ENCODE measurements at places on chromosomes 7 and 10. TPM values are rescaled to one million over a fixed set of nuclear protein-coding genes. Genes with fewer than 3 reads are reported as not detected.

GRCh38 chr10:77274046-77274795 lies 363.4 kb downstream of the KCNMA1 start:
- DNase-seq: no peak

DNA sequence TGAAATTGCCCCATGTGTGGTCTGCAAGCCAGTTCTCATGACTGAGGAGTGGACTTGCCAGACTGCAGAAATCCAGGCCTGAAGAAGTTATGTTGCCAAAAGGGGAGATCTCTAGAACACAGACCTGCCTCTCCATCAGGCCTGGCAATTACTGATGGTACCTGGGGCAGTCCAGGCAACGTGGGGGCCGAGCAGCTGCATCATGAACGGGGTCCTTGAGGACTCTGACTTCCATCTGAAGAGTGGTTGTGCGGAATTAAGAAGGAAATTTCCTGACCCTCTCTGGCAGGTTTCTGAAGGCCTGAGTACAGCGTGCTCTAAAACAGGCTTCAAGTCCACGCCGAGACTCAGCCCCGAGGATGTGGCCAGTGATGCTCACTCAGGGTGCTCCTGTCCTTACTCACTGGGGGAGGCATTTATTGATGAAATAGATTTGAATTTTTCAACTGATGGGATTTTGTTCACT lies 30.4 kb downstream of the RAMP3 start:
- DNase-seq: no peak

- no peak for DNase-seq
These were observed 443 bp downstream of the MYOF start for GRCh38 chr10:93481637-93482144.

OR9A2 gene
- not detected for total RNA-seq

TMEM184A gene
- total RNA-seq: not detected

ARHGAP12 gene
- 28.3 TPM for total RNA-seq

DNA sequence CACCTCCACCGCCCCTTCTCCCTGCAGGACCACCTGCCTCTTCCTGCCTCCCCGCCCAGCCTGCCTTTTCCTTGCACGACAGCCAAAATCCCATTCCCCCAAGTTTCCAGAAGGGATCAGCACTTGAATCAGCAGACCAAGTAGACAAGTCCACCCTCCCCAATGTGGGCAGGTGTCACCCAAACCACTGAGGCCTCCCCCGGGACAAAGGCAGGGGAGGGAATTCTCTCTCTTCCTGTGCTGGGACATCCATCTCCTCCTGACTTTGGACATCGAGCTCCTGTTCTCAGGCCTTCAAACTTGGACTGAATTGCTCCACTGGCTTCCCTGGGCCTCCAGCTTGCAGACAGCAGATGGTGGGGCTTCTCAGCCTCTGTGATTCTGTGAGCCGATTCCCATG lies 21.6 kb upstream of the PSMG3 start:
- no peak for DNase-seq

- DNase-seq: no peak
These were observed 53.7 kb downstream of the CCDC6 start for GRCh38 chr10:59852670-59853069.

DNA sequence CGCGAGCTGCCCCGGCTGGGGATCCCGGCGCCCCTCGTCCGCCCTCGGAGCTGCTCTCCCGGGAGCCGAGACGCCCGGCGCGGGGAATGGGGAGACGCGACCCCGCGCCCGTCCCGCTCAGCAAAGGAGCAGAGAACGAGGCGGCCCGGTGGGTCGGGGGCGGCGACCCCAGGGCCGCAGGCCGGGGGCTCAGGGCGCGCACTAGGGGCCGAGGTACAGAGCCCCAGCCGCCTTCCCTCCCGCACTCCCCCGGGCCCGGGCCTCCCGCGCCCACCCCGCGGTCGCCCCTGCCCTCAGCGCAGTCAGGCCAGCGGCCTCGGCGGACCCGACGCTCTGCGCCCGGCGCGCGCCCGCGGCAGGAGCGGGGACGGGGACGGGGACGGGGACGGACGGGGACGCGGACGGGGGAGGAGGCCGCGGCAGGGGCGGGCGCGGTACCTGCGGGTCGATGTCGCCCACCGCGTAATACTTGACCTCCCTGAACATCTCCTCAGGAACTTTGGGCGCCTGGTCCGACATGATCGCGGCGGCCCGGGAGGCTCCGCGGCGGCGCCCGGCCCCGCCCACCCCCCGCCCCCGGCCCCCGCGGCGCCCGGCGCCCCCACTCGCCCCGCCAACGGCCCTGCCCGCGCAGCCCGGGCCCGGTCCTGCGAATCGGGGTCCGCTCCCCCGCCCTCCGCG lies 373 bp downstream of the PAXIP1 start:
- DNase-seq: peak; percentile 36

GRCh38 chr7:5766321-5766761 lies 15.1 kb downstream of the RNF216 start:
- no peak for DNase-seq

GRCh38 chr7:95553939-95554338 lies 42.4 kb downstream of the PDK4 start:
- no peak for DNase-seq

DNA sequence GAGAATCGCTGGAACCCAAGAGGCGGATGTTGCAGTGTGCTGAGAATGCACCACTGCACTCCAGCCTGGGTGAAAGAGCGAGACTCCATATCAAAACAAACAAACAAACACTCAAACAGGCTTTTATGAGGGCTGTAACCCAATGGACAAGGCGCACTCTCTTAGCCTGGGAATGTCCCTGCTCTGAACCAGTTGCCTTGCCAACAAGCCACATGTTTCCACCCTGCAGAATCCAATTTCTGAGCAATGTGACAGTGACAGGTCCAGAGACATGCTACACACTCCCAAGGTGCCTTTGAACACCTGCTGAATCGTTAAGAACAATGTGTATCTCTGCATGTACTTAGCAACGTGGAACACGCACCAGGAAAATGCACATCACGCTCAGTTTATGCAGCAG lies 186.8 kb upstream of the AUTS2 start:
- no peak for DNase-seq

DNA sequence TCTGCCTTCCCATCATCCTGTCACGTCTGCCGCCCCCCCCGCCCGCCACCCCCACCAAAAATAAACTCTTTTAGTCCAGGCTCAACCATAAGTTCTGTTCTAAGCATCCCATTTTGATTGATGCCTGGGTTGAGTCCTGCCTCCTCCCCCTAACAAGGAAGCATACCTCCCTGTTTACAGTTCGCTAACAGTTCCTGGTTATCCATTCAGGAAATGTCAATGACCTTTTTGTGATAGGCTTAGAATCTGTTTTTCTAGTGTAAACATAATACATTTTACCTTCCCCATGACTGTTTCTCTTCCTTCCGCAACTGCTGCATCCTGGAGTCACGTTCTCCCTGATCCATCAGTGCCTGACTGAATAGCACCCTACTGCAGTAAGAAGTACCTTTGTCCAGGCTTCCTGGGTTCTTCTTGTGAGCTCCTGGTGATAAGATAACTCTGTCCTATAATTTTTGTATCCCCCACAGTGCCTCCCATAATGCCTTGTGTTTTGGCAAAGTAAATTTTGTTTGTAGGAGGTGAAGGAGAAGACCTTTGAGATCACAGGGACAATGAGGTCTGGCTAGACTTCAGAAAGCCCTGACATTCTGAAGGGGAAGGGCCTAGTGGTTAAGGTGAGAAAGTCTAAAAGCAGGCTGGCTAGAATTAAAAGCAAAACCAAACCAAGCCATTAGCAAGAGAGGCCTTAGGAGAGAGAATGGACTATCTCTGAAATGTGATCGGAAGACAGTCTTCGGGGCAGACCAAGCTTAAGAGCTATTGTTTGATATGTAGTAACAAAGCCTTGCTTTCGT lies 7.3 kb downstream of the AGFG2 start:
- DNase-seq: peak; percentile 36

GRCh38 chr7:107495516-107495915 lies 25.7 kb downstream of the GPR22 start:
- no peak for DNase-seq

CROT gene
- 12.4 TPM for total RNA-seq

SLC18A3 gene
- total RNA-seq: not detected

DNA sequence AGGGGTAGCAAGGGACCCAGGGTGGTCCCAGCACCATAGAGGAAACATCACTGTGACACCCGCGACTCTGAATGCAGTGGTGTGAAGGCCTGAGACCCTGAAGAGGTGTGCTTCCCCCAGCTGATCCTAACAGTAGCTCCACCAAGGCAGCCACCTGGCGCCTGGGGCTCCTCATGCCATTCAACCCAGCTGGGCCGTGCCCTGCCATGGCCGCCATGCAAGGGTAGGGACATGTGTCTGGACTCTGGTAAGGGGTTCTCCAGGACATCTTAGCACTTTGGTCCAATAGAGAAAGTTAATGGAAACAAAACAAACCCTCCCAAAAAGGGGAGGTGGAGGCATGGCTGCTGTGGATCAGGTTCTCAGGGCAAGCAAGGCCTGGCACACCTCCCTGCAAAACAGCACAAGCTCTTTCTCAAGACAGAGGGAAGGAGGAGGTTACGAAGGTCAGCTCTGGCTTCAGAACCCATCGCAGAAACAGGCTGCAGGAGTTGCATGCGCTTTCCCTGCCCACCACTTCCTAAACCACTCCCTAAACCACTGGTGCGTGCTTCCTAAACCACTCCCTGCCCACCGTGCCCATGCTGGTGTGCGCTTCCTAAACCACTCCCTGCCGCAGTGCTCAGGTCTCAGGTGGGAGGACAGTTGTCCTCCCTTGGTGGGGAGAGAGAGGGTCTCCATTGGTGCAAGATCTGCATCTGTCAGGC lies 108.7 kb downstream of the LARP4B start:
- no peak for DNase-seq

DNA sequence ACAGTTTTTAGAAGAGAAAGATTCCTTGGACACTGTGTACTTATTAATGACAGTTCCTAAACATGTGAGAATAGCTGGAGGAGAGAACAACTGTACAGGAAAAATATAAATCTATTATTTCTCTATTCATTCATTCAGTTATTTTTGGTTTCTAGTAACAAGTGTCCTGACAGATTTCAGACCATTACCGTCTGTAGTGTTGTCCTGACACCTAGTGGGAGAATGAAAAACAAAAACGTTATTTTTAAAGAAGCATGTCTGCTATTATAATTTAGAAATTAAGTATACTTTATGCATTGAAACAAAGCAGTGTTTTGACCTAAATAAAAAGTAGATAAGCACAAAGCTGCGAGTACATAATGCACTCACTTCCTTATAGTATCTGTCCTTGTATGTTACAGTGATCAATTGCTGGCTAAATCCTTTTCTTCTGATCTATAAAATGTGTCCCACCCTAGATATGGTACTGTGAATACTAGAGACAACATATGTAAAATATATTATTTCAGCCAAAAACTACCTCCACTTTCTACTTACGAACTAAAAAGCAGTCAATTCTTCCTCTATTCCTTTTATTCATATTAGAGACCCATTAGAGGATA lies 575.6 kb downstream of the ARL4A start:
- peak; percentile 28 for DNase-seq

GRCh38 chr7:139133335-139134139 lies 24.0 kb upstream of the ZC3HAV1 start:
- peak; percentile 94 for DNase-seq

ACBD7 gene
- total RNA-seq: 0.39 TPM

- peak; percentile 69 for DNase-seq
These were observed 15.4 kb downstream of the SEC24C start for GRCh38 chr10:73759512-73760115.

IFT22 gene
- total RNA-seq: 1.0 TPM

DNA sequence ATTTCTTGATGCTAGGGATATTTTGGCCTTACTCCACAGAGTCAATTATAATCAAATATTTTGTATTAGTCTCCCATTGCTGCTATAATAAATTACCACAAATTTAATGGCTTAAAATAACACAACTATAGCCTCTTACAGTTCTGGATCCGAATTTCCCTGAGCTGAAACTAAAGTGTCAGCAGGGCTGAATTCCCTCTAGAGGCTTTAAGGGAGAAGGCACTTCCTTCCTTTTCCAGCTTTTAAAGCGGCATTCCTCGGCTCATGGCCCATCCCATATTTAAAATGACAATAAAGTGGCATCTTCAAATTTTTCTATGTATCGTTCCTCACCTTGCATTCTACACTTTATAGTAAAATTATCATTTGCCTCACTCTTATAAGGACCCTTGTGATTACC lies 421.4 kb upstream of the ZWINT start:
- DNase-seq: no peak

SYCE1 gene
- 1.7 TPM for total RNA-seq

DNA sequence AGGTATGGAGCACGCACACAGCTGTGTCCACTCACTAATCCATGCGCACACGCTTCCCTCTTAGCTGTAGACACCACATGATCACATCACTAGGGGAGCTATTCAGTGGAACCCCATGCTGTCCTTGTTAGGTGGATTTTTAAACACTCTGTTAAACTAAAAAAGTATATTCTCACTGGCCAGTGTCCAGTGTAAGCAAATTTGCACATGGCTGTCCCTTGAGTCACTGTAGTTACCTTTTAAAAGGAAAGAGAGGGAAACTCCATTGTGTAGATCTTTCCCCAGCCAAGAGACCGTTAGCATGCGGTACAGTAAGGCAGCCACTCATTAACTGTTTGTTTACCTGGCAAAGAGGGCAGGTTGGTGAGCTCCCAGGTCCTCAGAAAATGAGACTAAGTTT lies 81.6 kb upstream of the INSYN2A start:
- DNase-seq: no peak

DPY19L1 gene
- 8.3 TPM for total RNA-seq

NFE2L3 gene
- total RNA-seq: 10.9 TPM

GRCh38 chr10:31520986-31521831 lies 202.2 kb downstream of the ZEB1 start:
- no peak for DNase-seq

- no peak for DNase-seq
These were observed 1.3 kb downstream of the FIGNL1 start for GRCh38 chr7:50448823-50449222.

- no peak for DNase-seq
These were observed 46.1 kb upstream of the ZMIZ1 start for GRCh38 chr10:79022565-79023230.

- no peak for DNase-seq
These were observed 160.2 kb downstream of the CDK14 start for GRCh38 chr7:90756366-90756765.

- DNase-seq: no peak
These were observed 36.4 kb upstream of the ZNF488 start for GRCh38 chr10:47420305-47421056.

HOXA7 gene
- total RNA-seq: not detected

- DNase-seq: no peak
These were observed 30.2 kb downstream of the ENTPD7 start for GRCh38 chr10:99689461-99689860.

- no peak for DNase-seq
These were observed 70.5 kb downstream of the SDK1 start for GRCh38 chr7:3371601-3372000.

GRCh38 chr10:46079831-46080585 lies 33.9 kb upstream of the MSMB start:
- DNase-seq: no peak

- no peak for DNase-seq
These were observed 21.6 kb upstream of the LHFPL3 start for GRCh38 chr7:104306793-104307192.

All from CD4-positive, CD25-positive, alpha-beta regulatory T cell (primary cell).